DMS 273 treated with DMSO at 0.1 percent for 48 hours (cell line): ENCODE measurements at places on chromosomes 5 and 9.

GRCh38 chr5:81748556-81748955 lies 2.3 kb downstream of the SSBP2 start:
- DNase-seq: no peak

DNA sequence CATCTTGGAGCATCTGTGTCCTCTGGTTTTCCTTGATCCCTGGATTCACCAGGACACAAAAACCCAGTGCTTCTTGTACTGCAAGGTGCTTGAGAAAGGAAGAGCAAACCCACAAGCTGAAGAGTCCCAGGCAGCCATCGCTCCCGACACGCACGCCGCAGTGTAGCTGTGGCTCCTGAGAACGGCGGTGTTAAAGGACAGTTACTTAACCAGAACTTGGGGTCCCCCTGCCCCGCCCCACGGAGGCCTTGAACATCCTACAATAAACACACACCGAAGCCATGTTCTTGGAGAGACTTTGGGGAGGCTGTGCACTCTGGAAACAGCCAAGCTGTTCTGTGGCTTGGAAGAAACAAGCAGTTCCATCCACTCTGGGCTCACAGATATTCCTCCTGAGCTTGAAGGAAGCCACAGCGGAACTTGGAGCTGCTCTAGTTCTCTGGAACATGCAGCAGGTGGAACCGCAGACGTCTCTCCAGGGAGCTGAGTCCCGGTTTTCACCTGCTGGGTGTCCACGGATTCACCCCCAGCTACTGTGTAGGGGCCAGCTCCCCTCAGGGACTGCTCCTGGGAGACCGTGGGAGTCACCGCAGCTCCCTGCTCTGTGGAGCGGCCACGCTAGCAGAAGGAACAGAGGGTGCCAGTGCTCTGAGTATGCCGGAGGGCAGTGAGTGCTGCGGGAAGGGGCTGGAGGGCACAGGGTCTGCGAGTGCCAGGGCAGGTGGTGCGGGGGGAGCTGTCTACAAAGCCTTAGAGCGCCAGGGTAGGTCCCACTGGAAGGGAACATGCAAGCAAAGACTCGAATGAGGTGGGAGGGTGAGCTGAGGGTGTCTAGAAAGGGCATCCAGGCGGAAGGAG lies 107.3 kb downstream of the ADAMTS2 start:
- no peak for DNase-seq

DNA sequence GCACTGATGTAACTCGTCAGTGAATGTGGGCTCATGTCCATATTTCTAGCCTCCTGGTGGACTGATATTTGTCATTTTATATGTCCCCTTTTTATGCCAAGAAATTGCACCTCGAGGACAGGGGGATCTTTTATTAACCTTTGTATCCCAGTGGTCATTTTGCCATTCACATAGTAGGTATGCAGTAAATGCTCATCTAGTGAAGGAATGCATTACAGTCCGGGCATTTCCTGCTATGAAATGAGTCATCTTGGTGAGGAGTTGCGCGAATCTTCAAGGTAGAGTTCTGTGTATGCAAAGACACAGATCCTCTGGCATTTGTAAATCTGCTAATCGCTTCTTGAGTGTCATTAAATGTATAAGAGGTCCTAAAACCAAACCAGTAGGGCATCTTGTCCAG lies 755.5 kb upstream of the ADAMTS16 start:
- no peak for DNase-seq

DNA sequence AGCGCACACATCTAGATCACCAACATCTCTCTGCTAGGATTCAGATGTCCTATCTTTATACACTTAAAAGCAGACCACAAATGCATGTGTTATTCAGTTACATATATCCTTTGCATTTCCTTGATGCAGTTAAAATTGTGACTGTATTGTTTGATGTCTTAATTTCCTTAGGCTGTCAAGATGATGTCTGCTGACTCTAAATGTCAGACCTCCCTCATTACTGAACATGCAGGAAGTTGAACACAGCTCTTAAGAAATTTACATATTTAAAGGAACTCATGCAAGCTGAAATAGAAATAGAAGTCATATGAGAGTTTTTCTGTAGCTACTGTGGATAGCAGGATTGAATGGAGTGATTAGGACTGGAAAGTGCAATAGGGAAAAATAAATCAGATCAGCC lies 336.5 kb upstream of the SEMA6A start:
- no peak for DNase-seq

- no peak for DNase-seq
Measured at GRCh38 chr9:126157423-126157822, 169.2 kb upstream of the MVB12B start.

DNA sequence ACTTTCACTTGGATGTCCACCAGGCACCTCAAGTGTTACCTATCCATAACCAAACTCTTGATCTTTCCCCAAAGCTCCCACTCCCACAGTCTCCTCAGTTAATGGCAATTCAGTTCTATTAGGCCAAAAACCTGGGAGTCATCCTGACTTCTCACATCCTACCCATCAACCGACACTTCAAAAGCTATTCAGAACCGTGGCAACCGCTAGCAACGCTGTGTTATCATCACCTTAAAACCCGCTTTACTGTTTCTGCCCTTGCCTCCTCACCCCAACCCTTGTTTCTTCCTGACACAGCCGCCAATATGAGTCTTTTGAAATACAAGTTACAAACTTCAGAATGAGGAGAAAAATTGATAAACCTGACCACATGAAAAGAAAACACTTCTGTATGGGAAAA lies 46.5 kb downstream of the MAPKAP1 start:
- DNase-seq: no peak

DNA sequence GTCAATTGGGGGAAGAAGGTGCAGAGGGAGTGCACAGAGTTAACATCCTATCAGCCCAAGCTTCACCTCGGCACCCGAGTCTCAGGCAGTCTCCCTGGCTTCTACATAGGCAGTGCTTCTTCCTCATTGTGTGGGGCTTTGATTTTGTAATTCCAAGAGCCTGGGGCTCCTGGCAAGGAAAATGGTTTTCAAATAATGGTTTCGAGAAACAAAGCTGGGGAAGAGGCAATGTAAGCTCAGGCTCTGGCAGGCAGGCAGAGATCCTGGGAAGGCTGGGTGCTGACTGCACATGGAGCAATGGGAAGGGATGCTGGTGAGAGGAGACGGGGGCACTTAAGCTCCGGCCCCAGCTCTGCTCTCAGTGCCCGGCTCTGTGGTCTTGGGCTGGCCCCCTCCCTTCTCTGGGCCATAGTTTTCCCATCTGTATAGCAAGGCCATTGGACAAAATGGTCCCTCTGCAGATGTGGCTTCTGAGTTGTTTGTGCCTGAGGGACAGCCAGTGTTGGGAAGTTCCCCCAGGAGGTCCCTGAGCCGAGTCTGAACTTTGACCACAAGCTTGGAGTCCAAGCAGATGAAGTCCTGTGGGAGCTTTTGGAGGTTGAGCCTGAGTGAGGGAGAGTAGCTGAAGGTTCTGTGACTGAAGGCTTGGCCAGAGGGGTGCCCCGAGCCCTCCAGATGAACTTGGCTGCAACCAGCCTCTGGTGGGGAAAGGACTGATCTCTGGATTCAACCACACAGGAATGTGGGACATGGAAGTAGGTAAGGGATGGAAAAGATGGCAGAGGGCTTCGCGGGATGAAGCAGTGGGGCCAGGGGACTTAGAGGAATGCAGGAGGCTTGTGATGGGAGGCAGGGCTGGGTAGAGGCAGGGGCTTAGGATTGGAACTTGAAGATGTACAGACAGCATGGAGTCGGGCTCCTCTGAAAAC lies 28.5 kb upstream of the IL17B start:
- DNase-seq: no peak

GRCh38 chr5:146441896-146442295 lies 5.2 kb upstream of the TCERG1 start:
- DNase-seq: no peak

GRCh38 chr9:29844251-29844650 lies 2271.0 kb upstream of the C9orf72 start:
- DNase-seq: no peak

- DNase-seq: no peak
Measured at GRCh38 chr5:65867542-65868195, 58.7 kb upstream of the ERBIN start.

DNA sequence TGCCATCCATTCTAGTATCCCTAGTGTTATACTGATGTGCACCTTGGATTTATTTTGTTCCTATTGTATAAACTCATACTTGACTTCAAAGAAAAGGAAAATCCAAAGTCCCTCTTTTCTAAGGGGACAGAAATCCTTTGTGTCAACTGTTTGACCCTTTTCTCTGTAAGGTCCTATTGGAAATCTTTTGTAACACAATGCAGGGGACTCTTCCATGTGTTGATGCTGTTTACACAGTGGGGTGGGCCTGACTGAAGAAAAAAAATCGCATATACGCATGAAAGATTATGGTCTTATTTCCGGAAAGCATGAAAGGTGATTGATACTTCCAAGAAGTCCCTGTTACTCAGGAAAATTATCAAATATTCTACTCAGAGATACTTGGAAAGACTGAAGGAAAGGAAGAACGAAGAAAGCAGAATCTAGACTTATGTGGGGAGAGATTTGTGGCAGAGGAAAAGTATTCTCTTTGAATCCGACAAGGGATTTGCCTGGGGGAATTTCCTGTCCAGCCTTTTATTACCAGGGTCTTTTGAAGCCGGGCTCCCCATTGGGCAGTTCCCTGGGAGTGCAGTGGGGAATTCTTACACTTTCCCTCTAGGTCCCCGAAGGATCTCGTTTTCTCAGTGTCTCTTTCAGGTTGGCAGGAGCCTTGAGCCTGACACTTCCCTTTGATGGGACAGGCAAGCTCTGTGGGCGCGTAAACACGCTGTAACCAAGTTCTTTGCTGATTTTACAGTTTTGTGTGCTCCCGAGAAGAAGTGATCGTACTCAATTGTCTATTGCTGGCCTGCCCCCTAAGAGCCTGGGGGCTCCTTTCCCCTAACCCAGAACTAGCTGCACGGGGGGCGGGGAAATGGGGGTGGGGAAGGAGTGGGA lies 779 bp upstream of the VCAN start:
- DNase-seq: no peak

DNA sequence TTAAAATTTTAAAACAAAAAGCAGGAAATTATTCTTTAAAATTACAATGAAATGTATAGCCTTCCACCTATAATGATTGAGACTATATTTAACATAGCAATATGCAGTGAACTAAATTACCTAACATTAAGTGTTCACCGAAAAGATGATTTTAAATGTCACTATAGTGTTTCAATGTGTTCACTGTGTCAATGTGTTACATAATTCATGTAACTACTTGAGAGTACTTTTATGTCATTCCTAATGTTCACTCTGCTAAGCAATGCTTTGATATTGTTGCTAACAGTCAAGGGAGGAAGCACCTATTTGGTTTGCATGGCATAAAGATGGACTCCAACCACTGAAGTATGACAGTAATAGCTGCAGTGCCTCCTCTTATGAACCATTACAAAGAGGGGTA lies 629.8 kb upstream of the C9orf72 start:
- no peak for DNase-seq

DNA sequence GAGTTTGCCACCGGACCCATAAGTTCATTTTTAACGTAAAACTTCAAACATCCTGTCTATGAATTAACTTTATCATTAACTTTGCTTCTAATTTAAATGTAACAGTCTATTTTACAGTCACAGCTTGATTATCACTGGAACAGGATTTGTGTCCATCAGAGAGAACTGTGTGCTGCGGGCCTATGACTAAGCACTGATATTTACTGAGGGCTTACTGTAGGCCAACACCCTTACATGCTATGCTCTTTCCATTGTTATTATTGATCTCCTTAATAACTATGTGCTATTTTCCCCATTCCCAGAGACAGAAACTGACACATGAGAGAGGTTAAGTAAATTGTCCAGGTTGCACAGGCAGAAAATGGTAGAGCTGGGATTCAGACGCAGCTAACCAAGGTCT lies 24.0 kb upstream of the GPR151 start:
- DNase-seq: no peak

DNA sequence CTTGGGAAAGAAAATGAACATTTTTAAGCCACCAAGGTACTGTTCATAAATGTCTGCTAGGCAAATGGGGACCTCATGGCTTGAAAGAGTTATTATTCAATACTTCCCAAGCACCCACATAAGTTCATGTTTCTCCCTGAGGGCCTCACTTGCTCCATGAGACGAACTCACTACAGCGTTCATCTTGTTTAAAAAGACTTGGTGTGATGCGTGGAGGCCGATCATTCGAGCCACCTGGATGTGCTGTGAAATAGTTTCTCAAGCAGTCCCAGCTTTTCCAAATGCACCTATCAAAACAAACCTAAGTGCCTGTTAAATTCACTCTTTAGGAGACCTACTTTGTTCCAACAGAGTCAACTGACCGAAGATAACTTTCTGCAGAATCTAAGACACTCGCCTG lies 103.2 kb downstream of the LHFPL2 start:
- no peak for DNase-seq

DNA sequence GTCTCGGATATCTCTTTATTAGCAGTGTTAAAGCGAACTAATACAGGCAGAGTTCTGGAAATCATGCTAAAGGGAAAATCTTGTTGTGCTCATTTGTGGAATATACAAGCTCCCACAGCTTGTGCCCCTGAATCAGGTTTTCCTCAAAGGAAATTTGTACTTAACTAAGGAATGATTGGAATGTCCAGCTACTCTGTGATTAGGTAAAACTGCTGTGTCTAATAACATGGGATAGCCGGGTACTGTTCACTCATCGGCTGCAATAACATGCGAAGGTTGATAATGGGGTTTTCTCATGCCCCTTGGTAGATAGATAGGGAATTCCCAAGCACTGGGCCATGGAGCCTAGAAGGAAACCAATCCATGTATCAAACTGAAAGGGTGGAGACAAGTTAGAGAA lies 306.7 kb downstream of the NR2F1-AS1 start:
- DNase-seq: no peak

DNA sequence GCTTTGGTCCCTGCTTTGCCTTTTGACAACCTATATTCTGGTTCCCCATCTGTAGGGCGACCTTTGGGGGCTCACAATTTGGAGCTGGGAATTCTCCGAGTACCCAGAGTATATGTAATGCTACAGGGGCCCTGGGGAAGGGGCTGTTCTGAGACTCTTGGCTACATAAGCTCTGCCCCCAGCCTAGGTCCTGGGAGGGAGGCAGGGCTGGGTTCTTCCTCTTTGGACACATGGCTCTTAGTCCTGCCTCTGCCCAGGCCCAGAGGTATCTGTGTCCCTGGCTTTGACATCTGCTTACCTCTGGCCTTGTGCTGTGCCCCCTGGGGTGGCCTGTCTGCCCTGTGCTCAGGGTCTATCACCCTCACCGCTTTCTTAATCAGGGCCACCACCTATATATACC lies 181.6 kb downstream of the CACNA1B start:
- DNase-seq: no peak

- DNase-seq: no peak
Measured at GRCh38 chr9:122138560-122139268, 20.9 kb downstream of the NDUFA8 start.

DNA sequence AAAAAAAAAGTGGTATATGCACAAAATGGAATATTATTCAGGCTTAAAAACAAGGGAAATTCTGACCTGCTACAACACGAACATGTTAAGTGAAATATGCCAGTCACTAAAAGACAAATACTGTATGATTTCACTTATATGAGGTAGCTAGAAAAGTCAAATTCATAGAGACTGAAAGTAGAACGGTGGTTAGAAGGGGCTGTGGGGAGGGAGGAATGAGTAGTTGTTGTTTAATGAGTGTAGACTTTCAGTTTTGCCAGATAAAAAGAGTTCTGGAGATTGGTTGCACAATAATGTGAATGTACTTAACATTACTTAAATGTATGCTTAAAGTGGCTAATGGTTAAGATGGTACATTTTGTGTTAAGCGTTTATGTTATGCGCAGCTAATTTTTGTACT lies 79.5 kb upstream of the IL12B start:
- DNase-seq: no peak

- DNase-seq: no peak
Measured at GRCh38 chr5:113053511-113053995, 77.0 kb downstream of the DCP2 start.

GRCh38 chr9:33166231-33167083 lies 679 bp downstream of the B4GALT1 start:
- no peak for DNase-seq

GRCh38 chr9:134437403-134438194 lies 111.3 kb downstream of the RXRA start:
- DNase-seq: no peak
